Endothelial cell of umbilical vein (primary cell): ENCODE measurements at places on chromosomes 4 and X. TPM values are rescaled to one million over a fixed set of nuclear protein-coding genes. Genes with fewer than 3 reads are reported as not detected.

Gene UGT2B11
- not detected in 2 replicates for total RNA-seq

Gene PNMA3
- total RNA-seq: not detected in 2 replicates

- DNase-seq: no peak
- peaks cover 2% of the 10 kb centered on the region for H3K4me1 ChIP-seq
- H3K27ac ChIP-seq: no peak overlapping the region
- H3K36me3 ChIP-seq: no peaks in the 10 kb centered on the region
Measured at GRCh38 chr4:94933799-94934198, 176.0 kb downstream of the BMPR1B start.

DNA sequence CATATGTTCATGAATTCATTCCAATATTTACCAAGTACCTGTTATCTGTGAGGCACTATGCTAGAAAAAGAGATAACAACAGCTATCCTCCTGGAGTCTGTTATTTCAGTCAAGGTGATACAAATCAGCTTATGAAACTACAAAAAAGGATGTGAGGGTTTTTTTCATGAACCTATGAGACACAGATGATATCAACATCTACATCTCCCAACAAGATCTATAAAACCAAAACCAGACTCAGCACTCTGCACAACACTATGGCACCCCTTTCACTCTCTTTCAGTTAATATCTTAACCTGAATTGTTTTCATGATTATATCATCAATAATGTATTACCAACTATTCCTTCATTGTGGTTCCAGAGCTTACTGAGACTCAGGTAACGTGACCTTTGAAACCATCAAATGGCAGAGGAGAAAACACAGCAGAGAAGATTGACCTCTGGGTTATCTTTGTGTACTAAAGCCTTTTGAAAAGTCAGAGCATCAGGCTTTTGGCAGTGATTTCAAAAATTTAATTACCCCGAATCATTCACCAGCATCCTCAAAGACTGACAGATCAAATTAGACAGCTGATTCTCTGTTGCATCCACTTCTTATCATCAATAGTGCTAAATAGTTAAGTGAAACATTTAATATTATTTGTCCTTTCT, 244.6 kb upstream of the FTHL17 start:
- no peaks in the 10 kb centered on the region for H3K36me3 ChIP-seq
- H3K27me3 ChIP-seq: no peaks in the 10 kb centered on the region
- no peaks in the 10 kb centered on the region for H3K4me1 ChIP-seq
- no peak for DNase-seq
- H3K27ac ChIP-seq: no peak overlapping the region

DNA sequence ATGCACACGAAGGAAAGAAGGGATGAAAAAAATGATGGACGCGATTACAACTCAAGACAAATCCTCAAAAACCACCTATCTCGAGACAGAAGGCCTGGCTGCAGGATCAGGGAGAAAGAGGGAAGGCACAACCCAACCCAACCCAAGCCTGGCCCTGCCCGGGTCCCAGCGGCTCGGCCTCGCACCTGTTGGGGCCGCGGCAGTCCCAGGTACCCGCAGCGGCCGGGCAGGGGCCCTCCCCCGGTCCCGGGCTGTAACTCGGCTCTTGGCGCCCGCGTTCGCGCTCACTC, 464 bp downstream of the RASGEF1B start:
- H3K27ac ChIP-seq: no peak overlapping the region
- H3K27me3 ChIP-seq: peaks cover 22% of the 10 kb centered on the region
- H3K4me3 ChIP-seq: peak overlapping the region; percentile 77
- H3K4me1 ChIP-seq: peaks cover 9% of the 10 kb centered on the region
- peak; percentile 2 for DNase-seq

DNA sequence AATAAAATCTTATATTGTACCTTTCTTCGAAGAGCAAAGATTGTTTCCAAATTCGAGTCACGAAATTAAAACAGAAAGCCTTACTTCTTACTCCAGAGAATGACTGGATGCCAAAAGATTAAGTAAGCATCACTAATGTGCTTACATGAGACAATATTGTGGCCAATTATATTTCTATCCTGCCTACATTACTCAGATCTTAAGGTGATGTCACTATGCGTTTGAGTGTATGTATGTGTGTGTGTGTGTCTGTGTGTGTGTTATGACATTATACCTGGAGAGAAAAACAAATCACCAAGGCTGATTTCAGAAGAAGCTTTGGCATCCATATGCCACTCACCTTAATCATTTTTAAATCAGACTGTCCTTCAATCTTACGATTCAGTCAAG, 556.3 kb downstream of the PPARGC1A start:
- H3K36me3 ChIP-seq: no peaks in the 10 kb centered on the region
- H3K27me3 ChIP-seq: no peaks in the 10 kb centered on the region
- no peak overlapping the region for H3K4me3 ChIP-seq
- DNase-seq: no peak

GRCh38 chr4:107379054-107379869, 340.8 kb downstream of the PAPSS1 start:
- no peaks in the 10 kb centered on the region for H3K4me1 ChIP-seq
- no peaks in the 10 kb centered on the region for H3K27me3 ChIP-seq
- no peaks in the 10 kb centered on the region for H3K36me3 ChIP-seq

GRCh38 chr4:184898793-184899192, 73.0 kb upstream of the ACSL1 start:
- DNase-seq: no peak
- no peaks in the 10 kb centered on the region for H3K36me3 ChIP-seq
- no peaks in the 10 kb centered on the region for H3K4me1 ChIP-seq

DNA sequence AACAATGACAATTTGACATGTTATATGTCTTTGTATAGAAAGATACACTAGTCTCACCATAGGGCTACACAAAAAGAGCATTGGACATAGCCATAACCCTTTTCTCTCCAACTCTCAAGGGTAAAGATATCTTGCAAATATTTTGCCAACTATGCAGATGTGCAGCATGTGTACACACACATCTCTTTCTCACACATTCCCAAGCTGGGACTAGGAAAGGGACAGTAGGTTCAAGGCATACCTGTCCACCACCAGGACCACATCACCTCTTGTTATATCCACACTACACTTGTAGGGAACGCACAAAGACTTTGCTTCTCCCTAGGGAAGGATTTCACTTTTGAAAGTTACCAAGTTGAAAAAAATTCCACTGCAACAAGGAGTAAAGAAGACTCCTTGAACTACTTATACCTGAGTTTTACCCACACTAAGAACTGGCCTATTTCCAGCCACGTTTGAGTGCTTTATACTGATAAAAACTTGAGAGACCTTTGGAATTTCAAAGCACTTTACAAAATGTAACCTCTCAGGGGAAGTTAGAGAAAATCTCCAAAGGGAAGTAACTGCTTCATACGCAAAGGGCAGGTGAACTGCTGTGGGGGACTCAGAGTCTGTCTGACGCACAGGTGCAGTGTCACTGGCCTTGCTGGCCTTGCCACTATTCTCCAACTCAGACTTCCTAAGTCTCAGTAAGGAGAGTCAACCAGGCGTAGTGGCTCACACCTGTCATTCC, 36.9 kb downstream of the NR3C2 start:
- no peaks in the 10 kb centered on the region for H3K36me3 ChIP-seq
- H3K27ac ChIP-seq: no peak overlapping the region
- H3K4me1 ChIP-seq: no peaks in the 10 kb centered on the region
- no peak overlapping the region for H3K4me3 ChIP-seq
- H3K27me3 ChIP-seq: no peaks in the 10 kb centered on the region

Gene USP17L22
- not detected in 2 replicates for total RNA-seq
